Mucosa of gallbladder (tissue), 1 donor: ENCODE measurements at places on chromosomes 7 and 10.

GRCh38 chr7:104643587-104644217 lies 315.3 kb downstream of the LHFPL3 start:
- no peak for DNase-seq

- no peak for DNase-seq
These were observed 56.5 kb upstream of the WIPF3 start for GRCh38 chr7:29749701-29750321.

DNA sequence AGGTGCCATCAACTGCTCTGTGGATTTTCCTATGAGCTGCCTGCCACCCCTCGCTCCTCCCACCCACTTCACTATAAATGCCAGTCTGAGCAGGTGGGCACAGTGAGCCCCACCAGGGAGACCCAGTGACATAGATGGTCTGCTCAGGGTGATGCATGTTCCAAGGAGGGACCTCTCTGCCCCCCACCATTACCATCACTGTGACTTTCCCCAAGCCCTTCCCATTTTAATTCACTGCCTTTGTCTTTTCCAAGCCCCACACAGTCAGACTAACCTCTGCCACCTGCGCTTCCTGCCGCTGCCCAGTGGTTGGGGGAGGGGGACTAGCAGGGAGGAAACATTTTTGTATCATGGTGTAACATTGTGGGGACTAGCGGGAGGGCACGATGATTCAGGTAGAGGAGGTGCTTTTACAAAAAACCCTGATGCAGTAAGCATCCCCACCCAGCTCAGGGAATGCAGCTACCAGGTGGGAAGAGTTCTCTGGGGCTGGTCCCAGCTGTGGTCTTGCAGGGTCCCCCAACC lies 24.6 kb downstream of the PRSS2 start:
- no peak for DNase-seq

- no peak for DNase-seq
These were observed 37.8 kb downstream of the SFMBT2 start for GRCh38 chr10:7373039-7373438.

- DNase-seq: no peak
These were observed 5.2 kb downstream of the PHYHIPL start for GRCh38 chr10:59181668-59182067.

DNA sequence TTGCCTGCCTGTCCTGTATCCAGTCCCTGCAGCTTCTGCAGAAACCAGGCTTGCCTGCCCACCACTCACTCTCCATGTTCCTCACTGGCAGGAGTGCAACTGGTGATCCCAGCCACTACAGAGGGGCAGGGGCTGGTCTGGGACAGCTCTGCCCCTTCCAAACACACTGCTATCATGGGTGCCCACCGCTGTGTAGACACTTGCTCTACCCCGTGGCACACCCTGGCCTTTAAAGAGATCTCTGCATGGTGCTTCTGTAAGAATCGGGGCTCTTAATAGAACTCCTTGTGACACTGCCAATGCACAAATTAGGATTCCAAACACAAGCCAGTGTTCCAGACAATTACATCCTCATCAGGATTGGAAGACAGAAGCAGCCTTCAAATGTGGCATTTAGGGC lies 41.7 kb downstream of the C10orf90 start:
- DNase-seq: no peak

DNA sequence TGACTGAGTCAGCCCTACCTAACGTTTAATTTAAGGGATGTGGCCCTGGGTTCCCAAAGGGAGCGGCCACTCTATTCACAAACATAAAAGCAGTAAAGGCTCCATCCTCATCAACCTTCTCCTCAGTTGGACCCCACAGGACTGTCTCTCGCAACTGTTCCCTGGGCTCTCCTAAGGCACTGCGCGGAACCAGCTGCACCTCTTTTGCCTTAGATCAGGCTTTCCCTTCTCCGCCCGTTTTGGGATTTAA lies 689 bp upstream of the GTPBP4 start:
- DNase-seq: no peak

DNA sequence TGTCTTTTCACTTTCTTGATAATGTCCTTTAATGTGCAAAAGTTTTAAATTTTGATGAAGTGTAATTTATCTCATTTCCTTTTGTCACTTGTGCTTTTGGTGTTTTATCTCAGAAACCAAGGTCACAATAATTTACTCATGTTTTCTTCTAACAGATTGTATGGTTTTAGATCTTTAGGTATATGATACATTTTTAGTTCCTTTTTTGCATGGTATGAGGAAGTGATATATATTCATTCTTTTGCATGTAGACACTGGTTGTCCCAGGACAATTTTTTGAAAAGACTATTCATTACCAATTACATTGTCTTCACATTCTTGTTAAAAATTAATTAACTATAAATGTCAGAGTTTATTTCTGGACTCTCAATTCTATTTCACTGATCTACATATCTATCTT lies 39.8 kb upstream of the GPR22 start:
- no peak for DNase-seq

GRCh38 chr7:1234881-1235500 lies 2.3 kb downstream of the UNCX start:
- no peak for DNase-seq

GRCh38 chr10:11255796-11256444 lies 238.2 kb downstream of the CELF2 start:
- no peak for DNase-seq

GRCh38 chr7:1065585-1066241 lies 21.4 kb downstream of the GPR146 start:
- peak; percentile 84 for DNase-seq

DNA sequence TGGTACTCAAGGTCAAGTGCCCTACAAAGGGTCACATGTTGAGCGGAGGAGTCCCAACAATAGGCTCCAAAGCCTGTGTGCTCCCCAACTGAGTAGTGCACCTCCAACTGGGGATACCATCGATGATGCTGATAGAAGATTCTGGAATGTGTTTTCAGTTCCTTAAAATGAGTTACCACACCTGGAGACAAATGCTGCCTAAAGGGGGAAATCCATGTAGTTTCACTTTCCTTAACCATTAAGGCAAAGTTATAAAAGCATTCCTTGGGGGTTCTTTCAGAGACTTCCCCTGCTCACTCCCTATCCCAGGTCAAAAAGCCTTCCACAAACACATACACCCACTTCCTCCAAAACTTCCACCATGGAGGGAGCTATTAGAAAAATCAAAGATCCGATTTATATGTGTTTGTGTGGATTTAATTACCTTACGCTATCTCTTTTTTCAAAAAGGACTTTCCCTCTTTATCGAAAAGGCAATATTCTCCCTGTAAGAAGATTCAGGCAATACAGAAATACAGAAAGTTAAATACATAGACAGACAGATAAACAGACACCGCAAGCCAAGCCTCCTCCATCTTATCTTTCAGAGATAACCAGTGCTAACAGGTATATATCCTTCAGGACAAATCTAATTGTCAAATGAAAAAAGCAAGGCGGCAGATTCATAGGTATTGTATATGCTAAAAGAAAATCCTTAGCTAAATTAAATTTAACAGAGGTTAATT lies 135.9 kb upstream of the ASAH2 start:
- DNase-seq: no peak

GRCh38 chr10:14385596-14386593 lies 55.2 kb upstream of the FRMD4A start:
- no peak for DNase-seq

- DNase-seq: no peak
These were observed 613.9 kb upstream of the IGFBP3 start for GRCh38 chr7:46534664-46535588.

- DNase-seq: no peak
These were observed 470.3 kb downstream of the AUTS2 start for GRCh38 chr7:70068531-70068930.

DNA sequence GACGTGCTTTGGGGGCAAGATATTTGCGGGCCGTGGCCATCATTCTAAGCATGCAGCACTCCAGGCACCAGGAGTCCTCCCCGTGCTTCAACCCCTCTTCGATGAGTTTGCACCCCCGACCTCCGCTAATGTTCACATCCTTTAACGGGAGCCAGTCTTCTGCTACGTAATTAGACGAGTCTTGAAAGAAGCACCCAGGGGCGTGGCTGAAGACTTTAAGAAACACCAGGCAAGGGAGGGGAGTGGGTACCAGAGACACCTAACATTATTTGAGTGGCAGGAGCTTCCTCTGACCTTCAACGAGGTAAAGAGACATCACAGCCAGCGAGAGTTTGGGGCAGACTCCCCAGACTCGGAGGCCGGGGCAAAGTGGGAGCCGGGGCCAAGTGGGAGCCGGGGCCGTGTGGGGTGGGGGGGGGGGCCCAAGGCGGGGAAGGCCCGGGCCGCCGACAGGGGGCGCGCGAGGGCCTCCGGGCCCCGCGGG lies 31.1 kb upstream of the TOMM7 start:
- DNase-seq: no peak

DNA sequence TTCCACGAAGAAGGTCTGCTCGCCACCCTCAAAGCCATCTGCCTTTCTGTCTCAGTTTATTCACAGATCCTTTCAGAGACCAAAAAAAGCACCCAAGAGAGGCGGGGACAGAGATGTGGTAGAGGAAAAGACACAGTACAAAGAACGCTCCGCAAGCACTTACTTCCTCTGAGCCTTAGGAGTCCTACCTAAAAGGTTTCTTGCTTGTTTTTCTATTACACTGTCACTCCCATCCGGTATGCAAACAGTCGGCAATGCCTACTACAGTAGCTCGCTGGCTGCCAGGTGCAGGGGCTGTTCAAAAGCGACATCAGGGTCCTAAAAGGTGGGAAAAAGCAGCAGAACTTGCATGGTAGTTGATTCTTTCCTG lies 816 bp downstream of the TECPR1 start:
- no peak for DNase-seq

- no peak for DNase-seq
These were observed 84.5 kb upstream of the RNF32 start for GRCh38 chr7:156556083-156556482.

- no peak for DNase-seq
These were observed 68.9 kb downstream of the HTR7 start for GRCh38 chr10:90788968-90789367.

DNA sequence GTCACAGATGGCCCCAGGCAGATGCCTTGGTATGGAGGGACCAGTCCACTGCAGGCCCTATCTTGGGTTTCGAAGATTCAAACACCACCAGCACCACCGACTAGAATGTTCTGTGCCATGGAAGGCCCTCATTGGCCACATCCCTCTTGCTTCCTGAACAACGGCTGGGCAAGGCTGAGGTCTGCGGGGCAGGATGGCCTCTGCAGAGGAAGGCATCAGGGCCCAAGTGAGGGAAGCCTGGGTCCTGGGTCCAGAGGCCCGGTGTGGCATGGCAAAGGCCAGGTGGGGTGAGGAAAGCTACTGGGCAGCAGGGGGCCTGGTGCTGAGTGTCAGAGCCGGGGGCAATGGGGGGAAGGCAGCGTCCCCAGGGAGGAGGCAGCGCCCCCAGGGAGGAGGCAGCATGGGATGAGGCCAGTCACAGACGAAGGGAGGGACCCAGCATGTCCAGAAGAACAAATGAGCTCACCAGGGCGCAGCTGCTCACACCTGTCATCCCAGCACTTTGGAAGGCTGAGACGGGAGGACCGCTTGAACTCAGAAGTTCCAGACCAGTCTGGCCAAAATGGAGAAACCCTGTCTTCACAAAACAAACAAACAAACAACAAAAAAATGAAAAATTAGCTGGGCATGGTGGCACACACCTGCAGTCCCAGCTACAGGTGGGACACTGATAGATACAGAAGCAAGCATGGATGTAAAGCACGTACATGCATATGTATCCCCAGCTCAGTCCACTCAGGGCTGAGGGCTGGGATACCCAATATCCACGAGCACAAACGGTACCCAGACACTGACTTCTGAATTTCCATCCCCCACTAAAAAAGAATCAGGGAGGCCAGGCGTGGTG lies 64.4 kb downstream of the PROSER2 start:
- DNase-seq: no peak

DNA sequence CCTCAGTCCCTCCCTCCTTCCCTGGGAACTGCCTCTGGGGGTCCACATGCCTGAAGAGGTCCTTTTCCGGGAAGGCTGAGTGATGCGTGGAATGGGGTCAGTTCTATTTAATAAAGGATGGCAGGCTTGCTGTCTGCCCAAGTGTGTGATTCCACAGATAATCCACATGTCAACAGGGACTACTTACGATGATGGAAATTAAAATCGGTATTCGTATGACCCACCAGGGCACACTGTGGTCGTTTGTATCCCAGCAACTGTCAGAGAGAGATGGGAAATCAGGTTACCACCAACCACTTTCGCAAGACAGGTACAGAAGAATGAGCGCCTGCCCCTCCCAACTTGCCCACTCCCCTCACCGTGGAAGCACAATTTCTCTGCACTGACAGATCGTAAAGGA lies 110.3 kb downstream of the VIPR2 start:
- DNase-seq: no peak

- peak; percentile 73 for DNase-seq
These were observed 221.6 kb upstream of the MKLN1 start for GRCh38 chr7:131105799-131106680.

DNA sequence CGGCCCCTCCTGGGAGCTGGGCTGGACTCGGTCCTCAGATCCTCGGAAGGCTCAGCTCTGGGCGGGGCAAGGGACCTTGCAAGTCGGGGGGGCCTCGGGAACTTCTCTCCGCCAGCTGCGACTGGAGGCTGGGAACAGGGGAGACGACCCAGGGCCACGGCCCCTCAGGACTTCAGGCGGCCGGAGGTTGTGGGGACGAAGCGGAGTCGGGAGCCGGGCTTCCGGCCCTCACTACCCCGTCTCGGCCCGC lies 2.6 kb downstream of the ADIRF start:
- DNase-seq: no peak

DNA sequence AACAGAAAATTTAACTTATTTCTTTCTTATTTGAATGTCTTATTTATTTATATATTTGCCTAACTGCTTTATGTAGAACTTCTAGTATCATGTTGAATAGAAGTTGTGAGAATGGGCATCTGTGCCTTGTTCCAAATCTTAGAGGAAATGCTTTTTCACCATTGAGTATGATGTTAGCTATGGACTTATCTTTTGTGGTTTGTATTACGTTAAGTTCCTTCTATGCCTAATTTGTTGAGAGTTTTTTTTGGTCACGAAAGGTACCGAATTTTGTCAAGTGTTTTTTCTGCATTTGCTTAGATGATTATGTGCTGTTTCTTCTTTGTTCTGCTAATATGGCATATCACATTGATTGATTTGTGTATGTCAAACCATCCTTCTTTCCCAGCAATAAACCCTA lies 161.0 kb upstream of the TRIM24 start:
- DNase-seq: no peak

DNA sequence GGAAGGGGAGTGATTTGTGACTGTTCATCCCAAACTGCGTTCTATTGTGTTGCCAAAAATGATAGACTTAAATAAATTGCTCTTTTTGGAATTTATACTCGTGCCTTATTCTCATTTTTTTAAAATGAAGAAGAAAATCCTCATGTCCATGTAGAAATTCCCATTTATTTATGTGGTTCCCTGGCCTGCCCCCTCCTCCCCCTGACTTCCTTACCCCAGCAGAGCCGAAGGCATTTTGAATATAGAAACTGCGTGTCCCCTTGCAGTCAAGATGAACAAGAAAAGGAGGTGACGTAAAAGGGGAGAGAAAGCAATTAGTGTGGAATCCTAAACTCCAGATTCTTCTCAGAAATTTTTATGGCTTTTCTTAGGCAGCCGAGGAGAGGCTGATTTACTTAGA lies 126.1 kb downstream of the FAM204A start:
- no peak for DNase-seq

DNA sequence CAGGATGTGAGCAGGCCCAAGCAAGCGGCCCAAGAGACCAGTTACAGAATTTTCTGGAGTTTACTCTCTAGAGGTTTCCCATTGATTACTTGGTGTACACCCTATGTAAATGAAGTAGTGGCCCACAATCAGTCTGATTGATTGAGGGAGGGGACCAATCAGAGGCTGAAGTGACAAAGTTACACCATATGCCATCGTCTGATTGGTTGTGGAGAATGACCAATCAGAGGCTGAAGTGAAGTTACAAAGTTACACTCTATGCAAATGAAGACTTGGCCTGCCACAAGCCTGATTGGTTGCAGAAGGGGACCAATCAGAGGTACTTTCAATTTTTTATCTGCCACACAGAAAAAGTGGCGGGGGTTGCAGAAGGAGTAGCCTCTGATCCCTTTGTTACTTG lies 83.7 kb downstream of the KIF20B start:
- no peak for DNase-seq
